Right lung (tissue), 10 donors: ENCODE measurements at places on chromosomes 1 and 21.

GRCh38 chr1:224929335-224930237, at the start of gene DNAH14:
TSS of gene DNAH14 (plus strand) at chr1:224929675. CDS start at chr1:224952703, 23,028 bp downstream.
- peak; percentile 56 for DNase-seq

- no peak for DNase-seq
Measured at GRCh38 chr1:23558872-23559135, 497 bp downstream of the ID3 start.

DNA sequence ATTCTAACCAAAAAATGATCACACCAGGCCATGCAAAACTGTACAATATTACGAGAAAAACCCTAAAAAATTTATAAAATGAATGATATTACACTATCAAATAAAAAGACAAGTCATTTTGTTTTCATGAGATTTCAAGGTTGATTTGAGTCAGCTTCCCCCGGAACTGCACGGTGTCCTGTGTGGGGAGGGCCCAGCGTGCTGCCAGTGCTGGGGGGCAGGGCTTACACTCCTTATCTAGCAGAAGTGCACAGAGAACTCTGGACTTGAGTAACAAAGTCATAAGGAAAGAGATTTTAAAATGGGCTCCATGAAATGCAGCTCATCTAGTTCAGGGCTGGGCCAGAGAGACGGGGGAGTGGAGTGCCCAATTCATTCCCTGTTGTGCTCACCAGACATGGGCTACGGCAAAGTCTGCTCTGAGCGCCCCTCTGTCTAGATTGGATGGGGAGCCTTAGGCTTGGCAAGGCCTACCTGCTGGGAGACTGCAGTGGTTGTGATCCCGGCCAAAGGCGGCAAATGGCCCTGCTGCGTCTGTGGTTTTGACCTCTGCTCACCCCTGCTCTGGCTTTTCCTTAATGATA, 50.1 kb downstream of the COQ8A start:
- no peak for DNase-seq

- no peak for DNase-seq
Measured at GRCh38 chr1:78668427-78668826, 18.8 kb downstream of the IFI44 start.

DNA sequence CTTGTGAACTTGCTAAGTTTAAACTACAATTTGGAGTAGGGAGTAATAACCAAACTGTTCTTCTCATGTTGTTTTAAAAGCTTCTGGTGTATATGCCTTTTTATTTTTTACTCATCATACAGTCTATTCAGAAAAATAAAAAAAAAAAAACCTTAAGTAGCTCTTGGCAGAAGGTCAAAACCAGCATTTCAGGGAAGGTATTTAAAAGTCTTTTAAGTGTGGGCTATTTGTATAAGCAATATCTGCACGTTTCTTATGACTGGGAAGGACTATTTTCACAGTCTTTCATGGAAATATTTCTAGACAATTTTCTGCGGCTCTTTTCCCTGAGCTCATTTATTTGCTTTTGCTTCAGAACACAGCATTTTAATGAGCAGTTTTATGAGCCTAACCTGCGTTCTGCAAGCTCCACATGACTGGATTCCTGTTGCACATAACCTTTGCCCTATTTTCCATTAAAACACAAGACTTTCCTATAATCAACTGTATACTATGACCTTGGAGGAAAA, 60.9 kb upstream of the C1orf105 start:
- peak; percentile 53 for DNase-seq

DNA sequence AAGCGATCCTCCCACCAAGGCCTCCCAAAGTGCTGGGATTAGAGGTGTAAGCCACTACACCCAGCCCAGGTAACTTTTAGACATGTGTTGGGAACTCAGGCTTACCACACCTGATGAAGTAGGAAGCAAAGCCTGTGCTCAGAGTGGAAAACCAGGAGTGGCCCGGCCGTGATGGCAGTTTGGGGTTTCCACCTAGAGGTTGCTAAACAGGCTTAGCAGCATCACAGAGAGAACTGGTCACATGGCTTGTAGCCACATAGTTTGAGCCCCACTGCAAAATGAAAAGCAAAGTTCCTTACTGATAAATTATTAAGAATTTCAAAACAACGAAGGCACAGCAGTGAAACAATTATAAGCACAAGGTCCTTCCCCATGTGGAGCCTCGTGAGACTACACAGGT, 142.6 kb upstream of the CXADR start:
- peak; percentile 24 for DNase-seq

DNA sequence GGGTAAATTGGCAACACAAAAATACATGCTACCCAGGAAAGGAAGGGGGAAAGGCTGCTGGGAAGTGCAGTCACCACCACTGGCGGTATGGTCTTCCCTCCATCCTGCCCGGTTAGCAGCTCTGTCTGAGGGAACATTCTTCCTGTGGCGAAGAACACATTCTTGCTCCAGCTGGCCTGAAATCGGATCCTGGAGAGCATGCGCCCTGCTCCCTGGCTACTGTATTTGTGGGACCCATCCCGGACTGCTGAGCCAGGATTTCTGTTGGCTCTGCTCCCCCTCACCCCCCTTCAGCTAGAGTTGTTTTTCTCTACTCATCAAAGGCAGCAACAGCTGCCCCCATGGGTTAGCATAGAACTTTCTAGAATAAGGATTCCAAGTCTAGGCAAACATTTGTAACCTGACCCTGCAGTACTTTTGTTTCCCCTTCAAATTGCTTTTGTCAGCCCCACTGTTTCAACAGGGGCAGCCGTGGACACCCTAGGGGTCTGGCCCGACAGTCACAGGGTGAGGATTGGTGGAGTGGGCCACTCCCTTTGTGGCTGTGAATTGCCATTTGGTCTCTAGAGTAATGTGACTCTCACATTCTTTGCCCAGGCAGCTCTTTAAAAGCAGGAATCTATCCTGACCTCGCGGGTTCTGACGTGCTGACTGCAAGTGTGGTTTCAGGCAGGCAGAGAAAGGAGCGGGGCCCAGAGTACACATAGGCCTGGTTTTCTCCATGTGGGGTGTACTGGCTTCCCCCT, 157.7 kb downstream of the TOMM20 start:
- peak; percentile 87 for DNase-seq

DNA sequence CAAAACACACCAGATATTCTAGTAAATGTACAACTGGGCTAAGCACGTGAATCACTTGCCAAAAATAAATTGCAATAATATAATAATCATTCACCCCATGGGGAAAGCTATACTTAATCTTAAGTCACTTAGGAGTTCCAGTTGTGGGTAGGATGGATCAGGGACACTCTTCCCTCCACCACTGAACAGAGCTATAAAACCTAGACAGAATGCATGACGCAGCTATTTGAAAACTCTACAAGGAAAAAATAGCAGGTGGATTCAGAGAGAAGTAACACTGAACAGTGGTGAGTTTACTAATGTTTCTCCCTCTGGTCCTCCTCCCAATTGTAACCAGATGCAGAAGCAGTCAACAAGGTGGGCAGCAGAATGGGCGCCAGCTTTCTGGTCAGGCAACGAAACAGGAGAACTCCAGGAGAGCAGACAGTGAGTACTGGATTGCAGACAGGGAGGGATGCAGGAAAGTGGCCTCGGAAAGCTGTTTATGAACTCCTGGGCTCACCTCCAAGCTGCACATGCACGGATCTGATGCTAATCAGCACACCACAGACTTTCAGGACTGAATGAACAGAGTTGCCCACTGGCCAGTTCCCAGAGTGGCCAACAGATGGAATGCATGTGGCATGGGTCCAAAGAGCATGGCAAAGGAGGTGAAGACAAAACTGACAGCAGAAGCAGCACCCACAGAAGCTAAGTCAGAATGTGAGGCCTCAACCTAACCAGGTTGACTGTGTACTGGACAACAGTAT, 41.4 kb downstream of the TARBP1 start:
- DNase-seq, result no peak

- DNase-seq, result no peak
Measured at GRCh38 chr1:112927462-112927990, 28.5 kb downstream of the SLC16A1 start.

- no peak for DNase-seq
Measured at GRCh38 chr1:22971611-22972405, 858 bp downstream of the LACTBL1 start.

DNA sequence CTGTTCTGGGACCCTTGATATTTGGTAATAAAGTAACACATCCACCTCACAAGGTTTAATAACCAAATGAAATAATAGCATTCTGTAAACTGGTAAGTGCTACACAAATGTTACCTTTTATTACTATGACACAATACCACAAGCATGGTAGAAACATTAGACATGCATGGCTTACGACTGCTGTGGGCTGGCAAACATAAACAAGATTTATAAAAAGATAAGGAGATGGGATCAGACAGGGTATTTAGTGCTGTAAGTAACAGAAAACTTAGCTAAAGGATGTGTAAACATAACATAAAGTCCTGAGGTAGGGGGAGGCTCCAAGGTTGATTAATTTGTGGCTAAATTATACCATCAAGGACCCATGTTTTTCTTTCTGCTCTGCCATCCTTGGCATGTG, 212.6 kb downstream of the BARHL2 start:
- no peak for DNase-seq

- peak; percentile 73 for DNase-seq
Measured at GRCh38 chr1:64965366-64966157, 787 bp downstream of the JAK1 start.

DNA sequence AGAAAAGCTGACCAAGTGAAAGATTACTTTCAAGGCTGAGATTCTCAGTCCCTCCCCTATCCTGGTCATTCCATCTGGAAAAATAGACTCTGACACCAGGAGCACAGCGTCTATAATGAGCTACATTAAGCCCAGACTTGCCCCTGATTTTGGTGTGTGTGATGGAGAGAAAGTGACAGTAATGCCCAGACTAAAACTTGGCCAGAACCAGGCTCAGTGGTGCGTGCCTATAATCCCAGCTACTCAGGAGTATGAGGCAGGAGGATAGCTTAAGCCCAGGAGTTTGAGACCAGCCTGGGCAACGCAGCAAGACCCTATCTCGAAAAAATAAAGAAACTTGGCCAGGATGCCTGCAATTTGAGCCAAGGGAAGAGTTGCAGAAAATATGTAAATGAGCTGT, 15.9 kb downstream of the PLEKHA6 start:
- DNase-seq, result no peak

- DNase-seq, result no peak
Measured at GRCh38 chr1:14603645-14604044, 5.2 kb downstream of the KAZN start.

GRCh38 chr1:172450524-172450885, 6.6 kb upstream of the PIGC start:
- no peak for DNase-seq

DNA sequence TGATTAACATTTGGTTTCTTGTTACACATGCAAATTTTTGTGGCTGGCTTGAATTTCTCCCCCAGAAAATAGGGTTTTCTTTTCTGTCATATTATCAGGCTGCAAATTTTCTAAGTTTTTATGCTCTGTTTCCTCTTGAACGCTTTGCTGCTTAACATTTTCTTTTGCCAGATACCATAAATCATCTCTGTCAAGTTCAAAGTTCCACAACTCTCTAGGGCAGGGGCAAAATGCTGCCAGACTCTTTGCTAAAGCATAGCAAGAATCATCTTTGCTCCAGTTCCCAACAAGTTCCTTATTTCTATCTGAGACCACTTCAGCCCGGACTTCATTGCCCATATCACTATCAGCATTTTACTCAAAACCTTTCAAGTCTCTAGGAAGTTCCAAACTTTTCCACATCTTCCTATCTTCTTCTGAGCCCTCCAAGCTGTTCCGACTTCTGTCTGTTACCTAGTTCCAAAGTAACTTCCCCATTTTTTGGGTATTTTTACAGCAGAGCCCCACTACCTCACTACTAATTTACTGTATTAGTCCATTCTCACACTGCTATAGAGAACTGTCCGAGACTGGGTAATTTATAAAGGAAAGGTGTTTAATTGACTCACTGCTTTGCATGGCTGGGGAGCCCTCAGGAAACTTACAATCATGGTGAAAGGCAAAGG, 486.9 kb upstream of the NCAM2 start:
- DNase-seq, result no peak

DNA sequence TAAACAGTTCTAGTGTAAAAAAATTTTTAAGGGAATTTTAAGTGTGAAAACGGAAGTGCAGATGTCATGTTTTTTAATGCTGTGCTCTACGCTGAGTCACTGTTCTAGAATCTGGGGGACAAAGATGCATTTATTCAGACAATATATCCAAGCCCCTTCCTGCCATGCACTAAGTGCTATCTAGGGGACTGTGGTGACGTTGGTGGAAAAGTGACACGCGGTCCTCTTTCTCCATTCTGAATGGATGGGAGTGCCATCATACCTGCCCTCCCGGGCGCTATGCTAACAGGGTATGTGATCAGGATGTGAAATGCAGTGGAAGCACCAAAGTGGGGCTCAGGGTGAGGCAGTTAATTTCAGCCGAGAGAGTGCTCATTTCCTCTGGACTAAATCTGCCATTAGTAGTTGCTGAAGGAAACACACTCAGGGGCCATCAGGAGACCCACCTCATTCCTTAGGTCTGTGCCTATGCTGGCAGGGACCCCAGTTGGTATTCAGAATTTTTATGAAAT, 6.6 kb downstream of the C1orf226 start:
- no peak for DNase-seq

- no peak for DNase-seq
Measured at GRCh38 chr1:61358770-61359455, 276.6 kb downstream of the NFIA start.

DNA sequence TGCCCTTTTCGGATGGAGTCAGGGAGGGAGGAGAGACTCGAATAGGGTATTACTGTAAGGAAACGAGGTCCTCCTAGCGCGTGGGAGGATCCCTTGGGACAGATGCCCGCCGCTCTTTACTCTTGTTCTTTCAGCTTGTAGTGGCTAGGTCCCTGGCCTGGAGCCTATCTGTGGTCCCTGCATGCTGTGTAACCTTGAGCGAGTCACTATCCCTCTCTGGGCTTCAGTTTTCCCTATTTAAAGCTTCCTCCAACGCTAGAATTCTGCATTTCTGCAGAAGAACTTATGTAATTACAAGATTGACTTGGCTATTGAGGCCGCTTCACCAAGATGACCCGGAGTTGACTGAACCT, 744 bp downstream of the MIER1 start:
- no peak for DNase-seq

DNA sequence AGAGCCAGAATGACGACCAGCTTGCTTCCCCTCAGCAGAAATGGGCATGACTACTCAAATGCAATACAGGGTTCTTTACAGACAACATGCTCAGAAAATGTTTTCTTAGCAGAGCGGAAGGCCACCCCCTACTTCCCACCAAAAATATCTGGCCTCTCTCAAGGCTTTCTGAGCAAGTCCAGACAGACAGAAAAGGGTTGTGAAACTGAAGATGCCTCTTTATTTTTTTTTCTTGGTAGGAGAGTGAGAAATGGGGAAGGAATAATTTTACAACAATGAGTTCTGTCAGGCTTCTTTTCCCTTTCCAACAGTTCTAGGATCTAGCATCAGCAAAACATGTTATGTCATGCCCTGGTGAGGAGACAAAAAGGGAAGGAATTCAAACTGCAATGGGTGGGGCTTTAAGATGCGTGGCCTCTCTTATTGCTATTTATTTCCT, 172.0 kb upstream of the CAMK1G start:
- DNase-seq, result no peak

GRCh38 chr1:214615109-214615508, 12.1 kb downstream of the CENPF start:
- no peak for DNase-seq

- DNase-seq, result no peak
Measured at GRCh38 chr1:241482761-241483250, 36.7 kb downstream of the FH start.
